ENCODE measurements at places on chromosomes 4 and X.

- peak; percentile 85 for DNase-seq
These were observed 3.5 kb upstream of the CDKL2 start for GRCh38 chr4:75633846-75634245.

DNA sequence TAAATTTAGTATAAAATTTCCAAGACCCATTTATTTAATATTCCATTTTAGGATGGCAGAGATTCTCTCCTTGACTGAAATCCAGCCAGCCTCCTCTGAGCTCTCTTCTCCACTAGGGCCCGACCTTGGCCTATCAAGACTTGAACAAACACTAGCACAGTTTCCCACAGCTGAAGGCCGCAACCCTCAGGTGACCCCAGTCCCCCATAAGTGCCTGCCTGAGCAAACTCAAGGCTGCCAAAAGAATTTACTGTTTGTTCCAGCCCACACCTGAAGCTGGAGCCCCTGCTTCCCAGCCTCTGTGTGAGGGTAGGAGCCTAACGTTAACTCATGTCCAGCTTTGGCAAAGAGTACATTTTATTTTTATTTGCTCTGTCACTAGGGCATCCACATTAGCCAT is 629.0 kb upstream of the ZFP42 start:
- DNase-seq = no peak

GRCh38 chrX:48465336-48465933 is 4.6 kb downstream of the SLC38A5 start:
- peak; percentile 91 for DNase-seq

DNA sequence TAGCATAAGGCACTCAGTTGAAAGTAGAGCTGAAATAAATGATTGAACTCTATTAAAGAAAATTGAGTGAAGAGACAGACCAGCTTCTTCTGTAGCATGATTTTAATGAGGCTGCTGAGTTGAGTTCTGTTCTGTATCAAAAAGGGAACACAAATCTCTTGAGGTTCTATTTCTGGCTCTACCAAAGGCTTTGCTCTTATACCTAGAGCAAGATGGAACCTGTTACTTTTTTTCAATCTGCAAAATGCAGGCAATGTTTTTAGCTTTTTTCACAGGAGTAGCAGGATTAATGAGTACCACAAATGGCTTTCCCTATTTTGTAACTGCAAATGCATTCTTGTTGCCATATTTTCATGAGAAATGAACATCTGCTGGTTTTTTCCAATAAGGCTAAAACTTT is 4.2 kb upstream of the ERVMER34-1 start:
- no peak for DNase-seq

- DNase-seq = no peak
These were observed 90.3 kb downstream of the DHRSX start for GRCh38 chrX:2410279-2411020.

GRCh38 chrX:47583240-47583861 is 1.1 kb downstream of the TIMP1 start:
- no peak for DNase-seq

GRCh38 chr4:82360298-82361177 is 13.3 kb downstream of the HNRNPD start:
- DNase-seq = peak; percentile 56

GRCh38 chrX:139842326-139843185 is 90.3 kb downstream of the ATP11C start:
- peak; percentile 55 for DNase-seq

DNA sequence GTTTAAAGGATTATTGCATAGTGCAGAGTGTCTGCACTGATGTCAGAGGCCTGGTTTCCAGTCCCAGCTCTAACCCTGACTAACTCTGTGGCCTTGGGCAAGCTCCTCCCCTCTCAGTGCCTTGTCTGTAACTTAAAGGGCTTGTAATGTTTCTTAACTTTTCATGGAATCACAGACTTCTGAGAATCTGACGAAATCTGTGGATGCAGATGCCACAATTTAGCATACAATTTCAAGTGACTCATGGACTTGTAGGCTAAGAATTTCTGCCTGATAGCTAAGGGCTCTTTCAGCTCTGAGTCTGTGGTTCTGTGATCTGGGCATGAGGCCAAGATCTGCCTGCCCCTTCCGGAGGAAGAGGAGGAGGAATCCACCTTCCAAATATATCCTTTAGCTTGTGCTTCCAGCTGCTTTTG is 236.9 kb downstream of the AR start:
- peak; percentile 96 for DNase-seq

DNA sequence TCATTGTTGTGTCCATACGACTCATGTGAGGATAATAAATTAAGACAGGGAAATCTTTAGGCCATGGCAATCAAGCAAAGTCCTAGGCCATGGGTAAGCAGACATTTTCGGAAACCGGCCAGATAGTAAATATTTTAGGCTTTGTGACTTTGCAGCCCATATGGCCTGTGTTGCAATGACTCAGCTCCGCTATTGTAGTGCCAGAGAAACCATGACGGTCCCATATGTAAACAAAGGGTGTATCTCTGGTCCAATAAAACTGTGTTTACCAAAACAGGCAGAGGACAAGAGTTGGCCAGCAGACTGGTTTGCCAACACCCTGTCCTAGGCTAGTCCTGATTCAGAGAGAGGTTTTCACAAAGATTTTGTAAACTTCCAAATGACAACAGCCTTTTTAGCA is 5.0 kb downstream of the FAM114A1 start:
- DNase-seq = peak; percentile 63

- DNase-seq = peak; percentile 48
These were observed 36.3 kb downstream of the OPHN1 start for GRCh38 chrX:68396953-68397352.

GRCh38 chrX:41481264-41482109 is 34.3 kb downstream of the NYX start:
- no peak for DNase-seq

DNA sequence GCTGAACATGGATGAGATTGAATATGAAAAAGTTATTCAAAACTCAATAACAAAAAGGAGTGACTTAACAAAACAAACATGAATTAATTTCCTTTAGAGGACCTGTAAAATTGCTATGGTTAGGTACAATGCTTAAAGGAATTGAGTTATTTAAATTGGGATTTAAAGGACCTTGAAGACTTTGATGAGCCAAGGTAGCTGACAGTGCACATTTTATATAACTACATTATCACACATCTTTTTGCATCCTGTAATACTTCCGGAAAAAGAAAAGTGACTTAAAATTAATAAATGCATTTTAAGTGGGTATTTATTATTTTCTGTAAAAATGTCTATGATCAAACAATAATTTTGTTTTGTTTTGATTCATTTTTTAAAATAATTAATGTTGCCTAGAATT is 964.8 kb upstream of the SLIT2 start:
- no peak for DNase-seq

DNA sequence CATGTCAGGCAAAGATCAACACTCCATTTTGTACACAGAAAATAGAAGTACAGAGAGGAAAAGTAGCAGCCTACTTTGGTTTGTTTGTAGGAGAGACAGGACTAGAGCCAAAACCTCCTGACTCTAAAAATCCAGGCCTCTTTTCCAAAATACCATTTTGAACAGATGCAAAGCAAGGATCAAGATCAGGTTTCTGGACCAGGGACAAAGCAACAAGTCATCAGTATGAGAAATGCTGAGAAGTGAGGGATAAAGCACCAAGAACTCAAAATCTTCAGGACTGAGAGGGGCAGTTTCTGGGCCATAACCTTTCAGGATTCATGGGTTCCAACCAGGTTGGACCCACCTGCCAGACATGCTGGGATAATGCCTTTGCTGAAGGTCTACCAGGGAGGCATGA is 36.6 kb upstream of the MBTPS2 start:
- DNase-seq = no peak

GRCh38 chr4:65007841-65008439 is 598.7 kb upstream of the TECRL start:
- DNase-seq = no peak

- peak; percentile 30 for DNase-seq
These were observed 136.2 kb downstream of the EVC2 start for GRCh38 chr4:5572114-5572513.

- peak; percentile 57 for DNase-seq
These were observed 168.4 kb upstream of the GK2 start for GRCh38 chr4:79576429-79576753.

DNA sequence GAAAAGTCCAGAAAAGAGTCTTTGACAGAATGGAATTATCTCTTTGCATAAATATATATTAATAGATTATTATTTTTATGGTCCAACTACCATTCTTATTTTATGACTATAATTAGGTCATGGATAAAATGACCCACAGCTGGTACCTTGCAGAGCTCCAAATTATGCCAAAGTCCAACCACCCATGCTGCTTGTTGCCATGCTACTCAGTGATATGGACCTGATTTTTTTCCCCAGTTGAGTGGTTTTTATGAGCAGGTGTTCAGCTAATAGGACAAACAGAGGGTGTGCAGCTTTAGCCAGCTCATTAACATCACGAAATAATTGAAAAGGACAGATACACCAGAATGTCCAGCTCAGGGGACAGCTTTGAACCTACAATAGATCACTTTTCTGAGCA is 9.7 kb downstream of the HOPX start:
- DNase-seq = no peak

DNA sequence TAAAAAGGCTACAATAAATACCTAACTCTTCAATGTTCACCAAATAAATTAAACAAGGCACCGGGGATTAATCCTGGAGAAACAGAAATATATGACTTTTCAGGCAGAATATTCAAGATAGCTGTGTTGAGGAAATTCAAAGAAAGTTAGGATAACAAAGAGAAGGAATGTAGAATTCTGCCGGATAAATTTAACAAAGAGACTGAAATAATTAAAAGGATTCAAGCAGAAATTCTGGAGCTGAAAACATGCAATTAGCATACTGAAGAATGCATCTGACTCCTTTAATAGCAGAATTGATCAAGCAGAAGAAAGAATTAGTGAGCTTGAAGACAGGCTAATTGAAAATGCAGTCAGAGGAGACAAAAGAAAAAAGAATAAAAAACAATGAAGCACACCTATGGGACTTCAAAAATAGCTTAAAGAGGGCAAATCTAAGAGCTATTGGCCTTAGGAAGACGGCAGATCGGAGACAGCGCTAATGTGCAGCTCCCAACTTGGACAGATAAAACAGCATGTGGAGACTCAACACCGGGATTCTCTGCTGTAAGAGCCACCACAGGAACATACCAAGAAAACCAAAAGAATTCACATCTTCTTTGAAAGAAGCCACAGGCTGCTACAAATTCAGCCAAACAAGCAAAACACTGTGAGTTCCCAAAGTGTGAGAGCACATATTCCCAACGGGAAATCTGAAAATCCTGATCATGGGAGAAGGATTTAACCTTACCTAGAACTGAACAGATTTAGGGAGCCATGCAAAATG is 1290.9 kb downstream of the PCDH18 start:
- peak; percentile 82 for DNase-seq

DNA sequence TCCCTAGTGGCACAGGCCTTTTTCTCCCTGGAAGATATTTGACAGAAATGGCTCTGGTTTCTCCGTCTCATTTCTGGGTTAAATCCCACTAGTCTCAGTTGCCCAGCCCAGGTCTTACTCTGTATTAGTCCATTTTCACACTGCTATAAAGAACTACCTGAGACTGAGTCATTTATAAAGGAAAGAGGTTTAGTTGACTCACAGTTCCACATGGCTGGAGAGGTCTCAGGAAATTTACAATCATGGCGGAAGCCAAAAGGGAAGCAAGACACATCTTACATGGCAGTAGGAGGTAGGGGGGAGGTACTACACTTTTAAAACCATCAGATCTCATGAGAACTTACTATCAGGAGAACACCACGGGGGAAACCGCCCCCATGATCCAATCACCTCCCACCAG is 81.9 kb downstream of the FHDC1 start:
- DNase-seq = no peak

DNA sequence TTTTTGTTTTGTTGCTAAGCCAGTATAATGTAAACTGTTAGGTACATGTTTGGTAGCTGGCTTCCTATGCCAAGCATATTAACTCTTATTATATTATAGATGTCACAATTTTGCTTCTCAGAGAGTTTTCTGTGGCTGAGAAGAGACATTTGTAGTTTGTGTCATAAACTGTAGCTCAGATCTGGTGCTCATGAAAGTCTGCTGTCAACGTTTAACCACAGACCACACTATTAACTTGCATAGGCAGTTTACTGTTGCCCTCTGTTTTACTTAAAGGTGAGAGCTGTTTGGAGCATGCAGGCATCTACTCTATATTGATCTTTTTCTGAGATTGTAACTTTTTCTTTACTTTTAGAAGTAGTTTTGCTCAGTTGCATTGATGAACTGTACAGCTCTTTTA is 166.8 kb downstream of the TLL1 start:
- no peak for DNase-seq

- DNase-seq = no peak
These were observed 228.7 kb downstream of the CBR4 start for GRCh38 chr4:168781341-168781740.

DNA sequence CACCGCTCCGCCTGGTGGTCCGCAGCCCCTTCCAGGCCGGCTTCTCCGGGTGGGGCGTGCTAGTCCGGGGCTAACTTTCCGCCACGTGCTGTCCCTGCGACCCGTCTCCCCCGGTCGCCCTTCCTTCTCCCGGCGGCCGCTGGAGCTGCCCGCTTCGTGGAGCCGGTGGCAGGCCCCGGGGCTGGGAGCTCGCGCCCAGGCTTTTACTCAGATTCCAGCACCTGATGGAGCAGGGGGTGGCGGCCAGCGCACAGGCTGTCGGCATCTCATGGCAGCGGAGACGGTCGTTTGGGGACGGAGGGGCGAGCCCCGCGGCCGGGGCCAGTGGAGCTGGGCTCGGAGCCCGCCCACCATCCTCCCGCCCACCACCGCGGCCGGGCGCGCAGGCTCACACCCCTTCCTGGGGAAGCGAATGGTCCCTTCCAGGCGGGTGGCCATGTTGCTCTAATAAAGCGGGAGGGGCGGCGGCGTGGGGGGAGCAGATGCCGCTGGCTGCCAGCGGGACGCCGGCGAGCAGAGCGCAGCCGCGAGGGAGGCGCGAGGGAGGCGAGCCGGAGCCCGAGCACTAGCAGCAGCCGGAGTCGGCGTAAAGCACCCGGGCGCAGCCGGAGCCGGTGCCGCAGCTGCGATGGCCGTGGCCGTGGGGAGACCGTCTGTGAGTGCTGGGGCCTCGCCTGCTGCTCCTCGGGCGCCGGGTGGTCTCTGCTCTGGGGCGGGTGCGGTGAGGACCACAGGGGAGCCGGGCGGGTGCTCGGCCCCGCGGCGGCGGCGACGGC is at the start of gene SEPTIN11:
SEPTIN11 (plus strand) TSS at position 477 of the 776 bp plus-strand sequence; CDS start at position 629, 152 bp downstream.
- peak; percentile 95 for DNase-seq

DNA sequence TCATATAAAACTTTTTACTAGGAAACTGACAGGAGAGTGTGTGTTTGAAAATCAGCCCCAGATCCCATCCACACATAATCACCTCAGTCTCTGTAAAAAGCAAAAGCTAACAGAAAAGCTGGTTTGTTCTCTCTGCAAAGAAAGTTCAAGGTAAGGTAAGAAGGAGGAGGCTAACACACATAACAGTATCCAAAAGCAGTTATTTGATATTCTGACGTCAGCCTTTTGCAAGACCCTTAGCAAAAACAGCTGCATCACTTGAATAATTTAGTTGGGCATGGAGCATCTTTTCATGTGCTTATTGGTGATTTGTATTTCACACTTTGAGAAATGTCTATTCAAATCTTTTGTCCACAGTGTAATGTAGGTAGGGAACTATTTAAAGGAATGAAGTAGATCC is 5.5 kb downstream of the TCEAL9 start:
- DNase-seq = no peak

DNA sequence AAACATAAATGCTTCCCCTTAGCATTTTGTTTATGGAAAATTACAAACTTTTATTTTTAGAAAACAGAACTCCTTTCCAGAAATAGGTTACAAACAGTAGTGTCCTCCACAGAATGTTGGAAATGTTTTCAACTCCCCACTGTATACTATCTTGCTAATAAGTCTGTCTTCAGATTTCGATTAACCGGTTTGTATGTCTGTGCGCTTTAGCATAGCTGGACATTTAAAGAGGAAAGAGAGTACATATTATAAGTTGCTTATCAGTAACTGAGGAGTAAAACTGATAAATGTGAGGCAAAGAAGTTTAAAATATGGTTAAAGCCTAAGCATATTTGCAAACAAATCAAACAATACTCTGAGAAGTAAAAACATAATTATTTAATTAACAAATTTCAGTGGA is 3.4 kb downstream of the CXCL8 start:
- DNase-seq = no peak

Measured in fibroblast of lung (primary cell).